Activated CD8-positive, alpha-beta memory T cell treated with anti-CD3 and anti-CD28 coated beads, Interleukin-2, amount 50 U/mL, for 48 hours (primary cell): ENCODE measurements at places on chromosomes 6 and 20.

DNA sequence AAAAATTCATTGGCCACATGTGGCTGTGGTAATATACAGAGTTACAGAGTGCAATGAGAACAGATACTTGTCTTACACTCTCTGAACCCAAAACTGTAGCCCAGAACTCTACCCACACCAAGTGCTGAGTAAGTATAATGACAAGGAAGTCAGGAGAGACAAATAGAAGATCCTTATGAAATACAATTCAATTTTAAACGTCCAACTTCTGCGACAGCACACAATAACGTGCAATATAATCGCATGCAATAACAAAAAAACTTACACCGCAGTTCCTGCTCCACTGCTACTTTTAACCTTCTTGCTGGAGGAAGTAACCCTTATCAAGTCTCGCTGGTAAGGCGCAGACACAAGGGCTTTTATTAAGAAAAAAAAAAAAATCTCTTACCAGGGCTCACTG lies 881 bp downstream of the SFT2D1 start:
- DNase-seq = no peak

GRCh38 chr6:167000759-167001158 lies 1.6 kb downstream of the CEP43 start:
- no peak for DNase-seq

GRCh38 chr6:139368661-139369060 lies 5.8 kb downstream of the CITED2 start:
- DNase-seq = no peak

GRCh38 chr6:144408161-144408560 lies 123.0 kb downstream of the UTRN start:
- DNase-seq = no peak

DNA sequence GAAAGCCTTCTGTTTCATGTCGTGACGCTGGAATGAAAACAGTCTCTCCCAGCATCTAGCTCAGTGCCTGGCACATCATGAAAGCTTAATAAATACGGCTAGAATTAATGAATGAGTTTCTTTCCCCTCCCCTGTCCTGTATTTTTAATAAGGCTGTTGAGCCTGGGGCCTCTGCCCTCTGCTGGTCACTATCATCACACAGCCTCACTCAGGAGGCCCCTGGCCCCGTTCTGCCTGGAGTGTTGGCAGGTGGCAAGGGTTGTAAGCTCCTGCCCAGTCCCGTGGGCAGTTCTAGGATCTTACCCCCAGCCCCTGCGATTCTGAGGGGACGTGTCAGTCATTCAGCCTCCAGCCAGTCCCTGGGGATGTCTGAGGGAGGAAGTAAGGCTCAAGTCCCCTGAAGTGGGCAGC lies 41.4 kb downstream of the PHACTR3 start:
- no peak for DNase-seq

DNA sequence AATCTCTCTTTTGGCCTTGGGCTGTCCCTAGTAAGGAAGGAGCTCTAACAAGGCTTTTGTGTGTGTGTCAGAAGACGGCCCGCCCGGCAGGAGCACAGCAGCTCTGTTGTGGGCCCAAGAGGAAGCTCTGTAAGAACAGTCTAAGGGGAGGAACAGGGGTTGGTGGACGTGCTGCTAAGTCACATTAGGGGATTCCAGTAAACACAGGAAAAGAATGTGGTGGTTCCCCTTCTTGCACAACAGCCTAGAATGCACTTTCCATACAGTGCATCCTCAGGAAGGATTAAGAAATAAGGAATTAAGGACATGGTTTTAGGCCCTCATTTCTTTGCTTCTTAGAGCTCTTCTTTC lies 114.5 kb downstream of the RNF144B start:
- DNase-seq = no peak

GRCh38 chr6:163354761-163355425 lies 59.6 kb upstream of the QKI start:
- no peak for DNase-seq

DNA sequence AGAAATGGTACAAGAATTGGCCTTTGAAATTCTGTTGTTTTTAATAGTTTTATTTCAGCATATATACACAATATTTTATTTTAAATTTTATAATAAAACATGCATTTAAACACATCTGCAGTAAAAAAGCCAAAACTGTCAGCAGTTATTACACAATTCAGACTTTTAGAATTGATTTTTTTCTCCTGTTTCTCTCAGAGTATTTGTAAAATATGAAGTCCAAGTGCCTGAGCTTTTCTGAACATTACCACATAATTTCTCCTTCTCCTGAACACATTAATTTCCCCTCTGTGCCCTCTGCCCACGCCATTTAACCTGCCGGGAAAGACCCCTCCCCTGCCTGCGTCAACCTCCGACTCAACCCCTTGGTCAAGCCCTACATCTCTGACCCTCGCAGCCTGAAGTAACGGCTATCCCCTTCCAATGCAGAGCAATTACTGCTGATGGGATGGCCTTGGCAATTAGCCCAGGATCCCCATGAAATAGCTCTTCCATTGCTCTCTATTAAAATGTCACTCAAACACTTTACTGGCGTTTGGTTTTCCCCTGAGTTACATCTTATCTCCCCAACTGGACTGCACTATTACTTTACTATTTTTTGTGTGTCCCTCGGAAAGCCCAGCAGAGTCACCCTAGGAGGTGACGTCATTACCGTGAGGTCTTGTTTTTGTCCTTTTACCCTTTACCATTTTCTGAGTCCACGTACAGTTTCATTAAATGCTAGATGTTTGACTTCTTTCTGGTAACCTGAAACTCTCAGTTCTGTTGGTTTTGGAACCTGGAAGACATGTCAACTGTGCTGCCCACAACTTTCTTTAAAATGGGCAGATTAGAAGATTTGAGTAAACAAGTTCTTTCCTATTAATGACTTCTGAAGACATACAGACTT lies 146.7 kb upstream of the TAB2 start:
- no peak for DNase-seq

- no peak for DNase-seq
Observed at GRCh38 chr6:162053084-162053483, 674.5 kb downstream of the PRKN start.

DNA sequence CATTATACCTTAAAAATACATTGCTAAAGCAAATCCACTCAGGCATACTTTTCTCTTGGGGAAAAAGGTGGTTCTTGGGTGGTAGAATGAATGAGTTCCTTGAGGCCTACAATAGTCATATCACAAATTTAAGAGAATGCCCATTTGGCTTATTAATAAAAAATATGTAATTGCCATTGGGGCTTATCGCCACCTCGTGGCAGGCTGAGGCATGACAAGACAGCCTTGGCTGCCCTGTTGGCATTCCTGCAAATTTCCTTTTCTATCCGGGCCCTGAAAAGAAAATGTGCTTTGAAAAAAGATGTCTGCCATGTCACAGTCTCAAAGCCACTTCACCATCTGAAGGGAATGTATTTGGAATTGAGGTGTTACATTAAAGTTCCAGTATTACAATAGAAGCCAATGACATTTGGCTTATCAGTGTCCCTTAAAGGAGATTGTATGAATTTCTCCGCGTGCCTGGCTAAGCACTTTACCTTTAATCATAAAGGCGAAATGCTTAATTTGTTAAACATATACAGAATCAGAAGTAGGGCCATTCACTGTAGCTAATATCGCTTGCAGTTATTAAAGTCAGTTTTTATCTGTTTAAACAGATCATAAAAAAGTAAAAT lies 188.3 kb upstream of the ZFP64 start:
- DNase-seq = peak; percentile 62

DNA sequence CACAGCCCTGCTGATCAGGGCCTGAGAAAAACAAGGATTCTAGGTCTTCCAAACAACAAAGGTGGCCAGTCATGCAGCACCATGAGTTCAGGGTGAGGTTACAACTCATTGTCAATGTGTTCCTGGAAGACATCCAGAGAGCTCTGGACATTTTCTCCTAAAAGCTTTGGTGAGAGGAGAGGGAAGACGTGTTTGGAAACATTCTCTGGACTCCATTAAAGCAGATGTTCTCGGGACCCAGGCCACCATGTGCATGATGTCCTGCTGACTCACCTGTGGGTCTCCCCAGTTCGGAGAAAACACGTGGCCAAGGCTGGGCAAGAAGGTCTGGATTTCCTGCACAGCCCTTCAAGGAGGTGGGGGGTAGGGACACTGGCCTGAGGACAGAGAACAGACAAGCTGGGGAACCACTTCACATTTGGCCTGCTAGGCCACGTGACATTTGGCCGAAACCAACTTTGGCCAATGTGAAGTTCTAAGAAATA lies 61.6 kb downstream of the KCNB1 start:
- no peak for DNase-seq

DNA sequence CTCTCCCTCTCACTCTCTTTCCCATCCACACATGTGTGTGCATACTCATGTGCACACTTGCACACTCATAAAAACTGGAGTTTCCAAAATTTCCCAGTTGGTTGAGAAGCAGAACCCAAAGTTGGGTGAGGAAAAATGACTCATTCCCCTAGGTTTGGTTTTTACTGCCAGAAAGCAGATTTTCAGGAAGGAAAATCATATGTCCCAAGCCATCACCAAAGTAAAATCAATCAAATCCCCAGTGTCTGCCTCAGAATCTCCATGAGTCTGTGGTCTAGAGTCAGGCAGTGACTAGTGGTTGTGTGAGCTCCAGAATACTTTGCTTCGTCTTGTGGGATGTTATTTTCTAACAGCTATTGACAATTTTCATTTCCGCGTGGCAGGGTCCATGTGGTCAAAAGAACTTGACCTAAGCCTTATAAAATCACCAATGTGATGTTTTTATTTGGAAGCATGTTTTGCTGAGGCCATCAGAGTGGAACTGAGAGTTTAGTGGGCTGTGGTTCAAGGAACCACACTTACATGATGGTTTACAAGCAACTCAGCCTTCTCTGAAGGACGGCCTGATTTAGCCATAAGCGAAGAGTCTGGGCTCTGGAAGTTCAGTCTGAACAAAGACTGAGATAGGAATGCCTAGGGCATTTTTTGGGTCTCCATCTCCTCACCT lies 81.9 kb upstream of the CCN6 start:
- DNase-seq = no peak

DNA sequence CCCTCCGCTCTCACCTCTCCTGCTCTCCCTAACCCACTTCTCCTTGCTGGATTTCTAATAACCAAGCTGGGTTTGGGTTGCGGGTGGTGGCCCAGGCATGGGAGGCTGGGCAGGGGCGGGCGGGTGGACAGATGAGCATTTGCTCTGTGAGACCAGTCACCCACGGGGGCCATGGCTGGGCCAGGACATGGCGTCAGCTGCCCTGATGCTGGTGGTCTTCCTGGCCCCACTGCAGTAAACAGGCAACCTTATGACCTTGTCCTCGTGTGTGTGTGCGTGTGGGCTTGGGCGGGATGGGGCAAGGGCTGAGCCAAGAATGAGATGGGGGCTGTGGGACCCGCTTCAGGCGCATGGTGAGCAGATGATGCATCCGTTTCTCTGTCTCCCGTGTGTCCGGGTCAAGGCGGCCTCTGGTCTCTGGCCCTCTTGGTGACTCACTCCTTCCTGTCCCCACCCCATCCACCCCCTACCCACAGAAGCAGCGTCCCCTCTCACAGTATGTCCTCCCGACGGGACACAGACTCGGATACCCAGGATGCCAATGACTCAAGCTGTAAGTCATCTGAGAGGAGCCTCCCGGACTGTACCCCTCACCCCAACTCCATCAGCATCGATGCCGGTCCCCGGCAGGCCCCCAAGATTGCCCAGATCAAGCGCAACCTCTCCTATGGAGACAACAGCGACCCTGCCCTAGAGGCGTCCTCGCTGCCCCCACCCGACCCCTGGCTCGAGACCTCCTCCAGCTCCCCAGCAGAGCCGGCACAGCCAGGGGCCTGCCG lies 41.4 kb upstream of the MYL9 start:
- DNase-seq = no peak
